HCT116 (cell line): ENCODE measurements at places on chromosomes 4 and X.

DNA sequence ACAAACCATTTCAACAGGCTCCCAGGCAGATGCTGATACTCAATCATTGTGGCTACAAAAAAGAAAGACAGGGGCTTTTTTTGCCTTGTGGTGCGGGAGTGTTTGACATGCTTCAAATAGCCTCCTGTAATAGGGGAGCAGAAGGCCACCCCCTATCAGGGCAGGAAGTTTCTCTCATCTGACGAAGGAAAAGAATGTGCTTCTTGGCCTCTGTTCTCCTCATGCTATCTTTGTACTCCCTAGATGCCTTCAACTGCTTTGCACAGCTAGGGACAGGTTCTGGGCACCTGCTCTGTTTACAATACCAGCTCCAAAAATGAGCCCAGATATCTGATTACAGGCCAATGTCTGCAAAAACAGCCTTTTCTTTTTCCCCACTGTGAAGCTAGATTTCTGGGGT is 391.1 kb downstream of the STIM2 start:
- no peak for DNase-seq

- DNase-seq = no peak
These were observed 96.9 kb downstream of the CHRDL1 start for GRCh38 chrX:110698696-110699095.

DNA sequence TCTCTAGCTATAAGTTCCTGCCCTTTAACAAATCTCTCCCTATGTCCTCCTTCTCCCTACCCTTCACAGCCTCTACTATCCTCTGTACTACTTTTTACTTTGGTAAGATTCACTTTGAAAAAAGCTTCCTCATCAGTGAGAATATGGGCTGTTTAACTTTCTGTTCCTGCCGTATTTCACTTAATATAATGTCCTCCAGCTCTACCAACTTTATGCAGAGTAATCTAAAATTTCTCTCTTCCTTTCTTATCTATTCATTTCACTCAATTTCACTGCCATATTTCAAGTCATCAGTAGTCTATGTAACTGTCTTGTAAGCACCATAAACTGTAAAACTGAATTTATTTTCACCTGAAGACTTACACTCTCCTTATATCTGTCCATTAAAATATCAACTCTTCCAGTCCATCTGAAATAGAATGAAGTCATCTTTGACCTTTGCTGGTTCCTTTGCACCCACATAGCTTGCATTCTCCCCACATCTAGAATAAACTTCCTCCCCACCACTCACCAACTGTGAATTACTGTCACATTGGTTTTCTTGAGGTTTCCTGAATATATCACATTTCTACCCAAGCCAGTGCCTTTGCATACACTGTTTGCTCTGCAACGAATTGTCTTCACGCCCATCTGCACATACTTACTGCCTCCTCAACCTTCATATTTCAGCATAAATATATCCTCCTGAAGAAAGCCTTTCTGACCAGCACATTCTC is 54.6 kb downstream of the ARAP2 start:
- no peak for DNase-seq

- DNase-seq = no peak
These were observed 177.4 kb upstream of the LEF1 start for GRCh38 chr4:108345862-108346817.
